ENCODE measurements at places on chromosomes 5 and 9. TPM values are rescaled to one million over a fixed set of nuclear protein-coding genes. Genes with fewer than 3 reads are reported as not detected.

ZNF346 gene
- total RNA-seq = 6.9 TPM

GRCh38 chr5:143898916-143899591, 87.1 kb downstream of the HMHB1 start:
- H3K36me3 ChIP-seq = no peaks in the 10 kb centered on the region
- no peak overlapping the region for H3K27ac ChIP-seq
- no peak for DNase-seq
- H3K4me3 ChIP-seq = no peak overlapping the region
- no peaks in the 10 kb centered on the region for H3K27me3 ChIP-seq
- no peaks in the 10 kb centered on the region for H3K4me1 ChIP-seq

DNA sequence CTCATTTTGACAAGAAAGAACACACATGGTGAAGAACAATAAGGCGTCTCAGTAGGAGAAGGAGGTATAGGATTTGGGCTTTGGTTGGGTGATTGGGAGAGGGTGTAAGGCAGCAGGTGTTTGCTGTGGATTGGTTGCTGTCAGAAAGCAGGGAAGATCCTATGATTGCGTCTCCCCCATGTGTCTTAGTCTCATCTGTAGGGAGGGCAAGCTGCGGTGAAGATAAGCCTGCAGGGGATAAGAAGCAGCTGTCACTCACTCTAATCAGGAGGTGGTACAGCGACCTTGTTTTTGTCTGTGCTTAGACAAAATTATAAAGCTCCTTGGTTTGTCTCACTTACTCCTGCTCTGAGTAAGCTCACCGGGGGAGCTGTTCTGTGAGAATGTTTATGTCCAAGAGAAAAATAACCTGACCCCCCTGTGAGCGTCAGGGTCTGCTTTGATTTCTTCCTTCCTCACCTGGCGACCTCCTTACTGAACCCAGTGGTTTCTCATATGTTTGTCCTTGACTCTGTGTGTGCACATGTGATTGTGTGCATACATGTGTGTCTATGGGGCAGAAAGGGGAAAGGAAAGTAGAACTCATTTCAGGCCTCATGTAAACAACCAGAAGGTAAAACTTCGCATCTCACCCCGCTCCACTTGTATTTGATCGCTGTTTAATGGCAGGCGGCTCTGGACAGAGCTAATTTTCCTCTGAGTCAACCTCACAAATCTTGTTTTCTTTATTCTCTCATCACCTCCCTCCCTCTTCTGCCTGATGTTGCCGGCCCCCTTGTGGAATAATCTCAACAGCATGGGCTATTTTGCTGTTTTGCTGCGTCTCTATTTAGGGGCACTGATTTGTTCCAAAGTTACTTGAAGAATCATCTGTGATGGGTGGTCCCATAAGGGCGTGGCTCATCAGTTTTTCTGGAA, 105.6 kb downstream of the TENT4A start:
- H3K27me3 ChIP-seq = peaks cover 5% of the 10 kb centered on the region
- H3K4me3 ChIP-seq = no peak overlapping the region
- no peaks in the 10 kb centered on the region for H3K4me1 ChIP-seq
- no peak for DNase-seq
- H3K36me3 ChIP-seq = no peaks in the 10 kb centered on the region

DNA sequence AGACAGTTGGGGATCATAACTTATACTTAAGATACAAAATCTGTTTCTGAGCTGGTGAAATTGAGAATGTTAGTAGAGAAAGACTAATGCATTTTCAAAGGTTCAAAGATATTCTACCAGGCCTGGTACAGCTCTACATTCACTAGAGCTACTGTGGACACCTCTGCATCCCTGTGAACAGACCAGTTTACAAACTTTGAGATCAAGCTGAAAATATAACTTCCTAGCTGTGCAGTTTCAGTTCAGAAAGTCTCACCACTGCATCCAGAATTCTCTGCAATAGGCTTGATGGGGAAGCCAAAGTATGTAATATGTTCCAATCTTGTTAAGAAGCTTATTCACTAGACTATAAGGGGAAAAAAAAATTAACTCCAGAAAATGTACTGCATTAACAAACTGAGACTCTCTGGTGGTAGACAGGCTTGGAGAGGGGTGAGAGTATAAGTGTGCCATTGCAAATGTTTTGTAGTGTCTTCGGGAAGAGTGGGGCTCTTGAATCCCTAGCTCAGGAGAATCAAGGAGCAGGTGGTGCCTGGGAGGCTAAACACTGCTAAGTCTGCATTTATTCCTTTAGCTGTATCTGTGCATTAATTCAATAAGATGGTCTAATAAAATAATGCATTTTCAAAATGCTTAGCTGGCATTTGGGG, 671.9 kb downstream of the NR2F1-AS1 start:
- H3K4me3 ChIP-seq = no peak overlapping the region
- no peak for DNase-seq
- H3K27ac ChIP-seq = no peak overlapping the region
- no peaks in the 10 kb centered on the region for H3K27me3 ChIP-seq

- no peak overlapping the region for H3K4me3 ChIP-seq
- H3K4me1 ChIP-seq = no peaks in the 10 kb centered on the region
- no peaks in the 10 kb centered on the region for H3K27me3 ChIP-seq
- peaks cover 90% of the 10 kb centered on the region for H3K36me3 ChIP-seq
These were observed 28.2 kb downstream of the TCERG1 start for GRCh38 chr5:146475190-146475780.

DNA sequence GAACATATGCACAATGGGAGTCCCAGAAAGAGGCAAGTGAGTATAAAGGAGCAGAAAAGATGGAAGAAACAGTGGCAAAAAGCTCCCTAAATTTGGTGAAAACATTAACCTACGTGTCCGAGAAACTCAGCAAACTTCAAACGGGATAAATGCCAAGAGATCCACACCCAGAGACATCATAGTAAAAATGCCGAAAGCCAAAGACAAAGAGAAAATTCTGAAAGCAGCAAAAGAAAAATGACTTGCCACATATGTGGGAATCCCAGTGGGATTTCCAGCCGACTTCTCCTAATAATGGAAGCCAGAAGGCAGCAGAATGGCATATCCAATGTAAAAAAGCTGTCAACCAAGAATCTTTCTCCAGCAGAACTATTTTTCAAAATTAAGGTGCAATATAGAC, 101.2 kb downstream of the ADAMTS2 start:
- H3K4me1 ChIP-seq = no peaks in the 10 kb centered on the region
- no peaks in the 10 kb centered on the region for H3K36me3 ChIP-seq
- H3K27me3 ChIP-seq = no peaks in the 10 kb centered on the region
- DNase-seq = no peak
- no peak overlapping the region for H3K27ac ChIP-seq
- no peak overlapping the region for H3K4me3 ChIP-seq

DNA sequence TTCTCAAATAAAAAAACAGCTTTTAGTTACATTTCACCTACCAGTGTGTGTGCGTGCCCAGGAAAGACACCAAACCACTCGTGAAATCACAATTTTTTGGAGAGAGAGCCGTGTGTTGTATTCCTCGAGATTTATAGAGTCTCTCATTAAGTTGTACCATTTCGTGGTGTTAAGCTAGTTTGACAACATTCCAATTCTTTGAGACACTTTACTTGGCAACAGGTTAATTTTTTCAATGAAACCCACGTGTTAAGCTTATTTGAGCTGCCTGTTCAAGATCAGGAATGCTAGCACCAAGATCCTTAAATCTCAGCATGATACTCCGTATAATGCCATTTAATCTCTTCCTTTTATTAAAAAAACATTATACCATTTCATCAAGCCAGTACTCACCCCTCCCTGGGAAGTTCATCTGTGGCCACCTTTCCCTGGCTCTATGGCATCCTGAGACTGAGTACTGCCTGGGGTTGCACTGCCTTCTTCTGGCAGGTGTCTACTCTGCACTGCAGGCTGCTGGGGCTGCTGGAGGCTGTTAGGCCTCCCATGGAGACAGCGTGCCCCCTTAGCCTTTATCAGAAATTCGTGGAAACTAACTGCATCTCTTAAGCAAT, 143.7 kb downstream of the ARHGAP26 start:
- peaks cover 39% of the 10 kb centered on the region for H3K36me3 ChIP-seq
- no peaks in the 10 kb centered on the region for H3K27me3 ChIP-seq
- DNase-seq = no peak
- H3K27ac ChIP-seq = no peak overlapping the region

- no peaks in the 10 kb centered on the region for H3K27me3 ChIP-seq
- H3K36me3 ChIP-seq = no peaks in the 10 kb centered on the region
These were observed 134.1 kb upstream of the RAPGEF1 start for GRCh38 chr9:131873891-131874440.

- no peaks in the 10 kb centered on the region for H3K4me1 ChIP-seq
- no peaks in the 10 kb centered on the region for H3K27me3 ChIP-seq
- no peak for DNase-seq
These were observed 18.8 kb downstream of the ZNF510 start for GRCh38 chr9:96758845-96759673.

PKD2L2 gene
- 4.5 TPM for total RNA-seq

NR2F1 gene
- total RNA-seq = 1.2 TPM

DNA sequence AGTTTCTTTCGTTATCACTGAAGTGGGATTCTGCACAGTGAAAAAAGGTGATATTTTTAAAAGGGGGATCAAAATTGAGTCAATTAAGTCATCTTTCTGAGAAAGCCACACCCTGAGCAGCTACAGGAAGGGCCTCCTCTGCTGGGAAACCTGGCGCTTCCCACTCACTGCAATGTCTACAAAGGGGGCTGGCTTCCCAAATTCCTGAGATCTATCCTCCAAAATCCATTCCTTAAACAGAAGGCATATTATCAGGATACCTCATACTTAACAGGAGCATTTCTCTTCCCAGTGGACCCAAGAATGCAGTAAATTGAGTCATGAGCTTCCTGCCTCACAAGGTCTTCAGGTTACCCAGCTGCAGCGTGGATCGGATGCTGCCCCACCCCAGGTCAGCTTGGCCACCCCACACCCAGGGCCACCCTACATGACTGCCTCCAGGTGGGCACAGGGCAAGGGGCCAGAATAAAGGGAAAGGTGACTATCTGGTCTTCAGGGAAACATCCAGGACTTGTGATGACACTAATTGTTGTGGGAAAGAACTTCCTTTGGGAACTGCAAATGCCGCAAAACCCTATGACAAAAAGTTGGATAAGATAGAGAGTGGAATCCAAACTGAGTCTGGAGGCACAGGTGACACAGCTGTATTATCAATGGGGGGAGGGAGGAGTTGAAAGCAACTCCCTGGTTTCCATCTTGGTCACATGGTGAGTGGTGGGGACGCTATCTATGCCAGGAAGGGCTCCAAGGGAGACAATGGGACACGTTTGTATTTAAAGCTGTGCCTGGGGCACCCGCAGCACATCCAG, 42.3 kb downstream of the ROR2 start:
- no peak overlapping the region for H3K4me3 ChIP-seq
- no peaks in the 10 kb centered on the region for H3K4me1 ChIP-seq
- DNase-seq = no peak
- peaks cover 2% of the 10 kb centered on the region for H3K27me3 ChIP-seq
- no peak overlapping the region for H3K27ac ChIP-seq

- H3K27ac ChIP-seq = no peak overlapping the region
- H3K4me1 ChIP-seq = no peaks in the 10 kb centered on the region
- no peaks in the 10 kb centered on the region for H3K27me3 ChIP-seq
- no peak overlapping the region for H3K4me3 ChIP-seq
- peak; percentile 68 for DNase-seq
- no peaks in the 10 kb centered on the region for H3K36me3 ChIP-seq
These were observed 87.0 kb downstream of the ZNF618 start for GRCh38 chr9:113963017-113963620.

- no peaks in the 10 kb centered on the region for H3K27me3 ChIP-seq
- H3K4me3 ChIP-seq = no peak overlapping the region
- no peaks in the 10 kb centered on the region for H3K36me3 ChIP-seq
- H3K4me1 ChIP-seq = peaks cover 25% of the 10 kb centered on the region
- no peak for DNase-seq
These were observed 91.8 kb upstream of the ZNF366 start for GRCh38 chr5:72599065-72599433.

GRCh38 chr9:26809795-26810194, 82.8 kb downstream of the CAAP1 start:
- no peak overlapping the region for H3K27ac ChIP-seq
- DNase-seq = no peak
- no peaks in the 10 kb centered on the region for H3K4me1 ChIP-seq
- no peak overlapping the region for H3K4me3 ChIP-seq

FGD3 gene
- total RNA-seq = 2.5 TPM

DNA sequence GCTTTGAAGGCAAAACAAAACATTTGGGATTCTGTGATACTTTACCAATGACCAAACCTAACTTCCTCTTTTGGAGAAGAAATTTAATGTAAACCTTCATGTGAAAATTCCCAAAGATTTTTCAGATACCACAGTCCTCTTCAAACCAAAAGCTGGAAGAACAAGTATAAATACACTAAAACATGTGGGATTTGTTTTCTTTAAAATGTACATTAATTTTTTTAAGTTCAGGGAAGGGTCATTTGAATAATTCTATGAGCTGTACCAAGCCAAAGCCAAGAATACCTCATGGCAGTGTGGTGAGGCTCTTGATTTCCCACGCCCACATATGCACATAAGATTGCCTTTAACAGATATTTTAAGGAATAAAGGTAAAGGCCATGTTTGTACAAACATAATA, 28.4 kb upstream of the ITGA1 start:
- no peaks in the 10 kb centered on the region for H3K36me3 ChIP-seq
- H3K27me3 ChIP-seq = no peaks in the 10 kb centered on the region
- DNase-seq = no peak
- H3K27ac ChIP-seq = no peak overlapping the region

DNA sequence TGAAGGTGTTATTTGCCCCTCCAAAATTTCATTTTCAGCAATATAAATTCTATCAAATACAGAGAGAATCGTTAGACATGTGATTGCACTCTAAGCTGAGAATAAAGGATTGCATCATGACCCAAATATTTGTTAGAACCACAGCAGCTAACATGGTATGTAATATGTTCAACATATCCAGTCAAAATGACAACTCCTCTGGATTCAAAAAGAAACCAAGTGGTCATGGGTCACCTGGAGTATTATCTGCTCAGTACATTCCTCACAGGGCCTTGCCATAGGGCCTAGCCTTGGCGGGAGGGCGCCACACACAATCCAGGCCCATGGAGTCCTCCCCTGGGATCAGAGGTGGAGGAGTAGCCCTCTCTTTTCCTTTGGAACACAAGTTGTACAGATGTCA, 179.2 kb downstream of the HSD17B3 start:
- no peaks in the 10 kb centered on the region for H3K4me1 ChIP-seq
- H3K27ac ChIP-seq = no peak overlapping the region
- DNase-seq = no peak
- H3K4me3 ChIP-seq = no peak overlapping the region
- no peaks in the 10 kb centered on the region for H3K36me3 ChIP-seq
- H3K27me3 ChIP-seq = peaks cover 3% of the 10 kb centered on the region

Measured in psoas muscle (tissue), 8 donors.